ENCODE measurements at places on chromosomes 2 and 18.

GRCh38 chr2:152099367-152100050 lies 665 bp upstream of the CACNB4 start:
- no peak for DNase-seq

DNA sequence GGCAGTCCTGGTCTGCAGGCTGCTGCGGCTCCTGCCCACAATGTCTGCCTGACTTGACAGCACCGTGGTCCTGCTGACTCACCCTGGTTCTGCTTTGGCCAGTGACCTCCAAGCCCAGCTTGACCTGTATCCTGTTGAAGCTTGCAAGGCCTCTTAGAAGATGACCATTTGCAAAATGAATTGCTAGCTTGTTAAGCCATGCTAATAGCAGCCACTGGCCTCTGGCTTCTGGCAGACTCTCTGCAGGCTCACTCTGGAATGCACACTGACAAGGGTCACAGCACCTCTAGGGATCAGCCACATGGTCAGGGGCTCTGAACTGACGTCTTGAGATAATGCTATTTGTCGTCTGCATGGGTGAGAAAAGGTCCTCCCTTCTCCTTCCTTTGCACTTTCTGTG lies 25.9 kb downstream of the CNGA3 start:
- no peak for DNase-seq

- DNase-seq = no peak
Observed at GRCh38 chr2:207855591-207855990, 85.9 kb upstream of the FZD5 start.

DNA sequence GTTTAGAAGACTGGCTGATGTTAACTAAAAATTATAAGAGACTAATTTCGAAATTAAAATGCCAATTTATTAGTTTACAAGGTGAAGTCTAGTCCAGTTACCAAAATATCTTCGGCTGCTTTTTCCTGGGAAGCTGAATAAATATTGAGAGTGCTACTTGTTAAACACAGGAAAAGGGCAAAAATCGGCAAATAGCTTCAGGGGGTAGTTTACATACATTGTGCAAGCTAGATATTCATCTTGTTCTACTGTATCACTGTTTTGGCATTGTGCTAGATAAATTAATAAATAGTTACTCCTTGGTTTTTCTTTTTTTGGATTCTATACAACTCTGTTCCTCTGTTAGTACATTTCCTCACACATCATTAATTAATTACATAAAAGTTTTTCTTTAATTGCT lies 29.3 kb downstream of the NHEJ1 start:
- no peak for DNase-seq

GRCh38 chr2:97708608-97709007 lies 4.8 kb upstream of the ZAP70 start:
- DNase-seq = no peak

DNA sequence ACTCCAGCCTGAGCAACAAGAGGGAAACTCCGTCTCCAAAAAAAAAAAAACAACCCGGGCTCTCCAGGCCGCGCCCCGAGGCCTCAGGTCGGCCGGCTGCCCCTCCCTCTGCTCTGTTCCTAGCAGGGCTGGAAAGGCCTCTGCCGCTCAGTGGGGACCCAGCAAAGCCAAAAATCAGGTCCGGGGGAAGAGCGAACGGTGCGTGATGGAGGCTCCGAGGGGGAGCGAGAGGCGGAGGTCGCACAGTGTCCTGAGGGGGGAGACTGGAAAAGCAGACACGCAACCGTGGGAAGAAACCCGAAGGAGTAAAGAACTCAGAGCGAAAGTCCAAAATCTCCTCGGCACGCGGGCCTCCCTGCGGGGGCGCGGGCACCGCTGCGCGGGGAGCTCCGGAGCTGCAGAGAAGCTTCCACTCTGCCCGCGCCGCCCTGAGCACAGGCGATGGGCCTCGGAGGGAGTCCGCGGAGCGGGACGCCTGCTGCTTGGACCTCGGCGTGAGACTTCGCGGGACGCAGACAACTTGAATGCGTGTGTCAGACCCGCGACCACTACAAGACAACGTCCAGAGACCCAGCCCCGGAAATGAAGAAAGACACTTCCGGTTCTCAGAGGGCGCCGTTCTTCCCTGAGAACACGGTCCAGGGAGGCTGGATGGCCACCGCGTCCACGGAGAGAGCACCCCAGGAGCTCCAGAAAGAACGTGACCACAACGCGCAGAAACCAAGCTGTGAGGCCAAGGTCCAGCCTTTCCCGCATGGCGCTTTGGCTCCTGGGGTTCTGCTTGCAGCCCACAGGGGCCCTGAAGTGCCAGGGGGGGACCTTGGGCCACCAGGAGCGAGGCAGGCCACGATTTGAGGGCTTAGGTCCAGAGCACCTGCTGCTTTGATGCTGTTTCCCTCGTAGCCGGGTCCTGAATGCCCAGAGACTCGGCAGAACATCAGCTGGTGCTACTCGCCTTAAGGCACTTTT lies 219.8 kb downstream of the DPP10 start:
- peak; percentile 3 for DNase-seq
